ENCODE measurements at places on chromosomes 13 and 19.

GRCh38 chr19:10421240-10422045 is 1.1 kb downstream of the PDE4A start:
- DNase-seq: no peak

- DNase-seq: no peak
Measured at GRCh38 chr13:37270226-37271001, 164.9 kb upstream of the CSNK1A1L start.

DNA sequence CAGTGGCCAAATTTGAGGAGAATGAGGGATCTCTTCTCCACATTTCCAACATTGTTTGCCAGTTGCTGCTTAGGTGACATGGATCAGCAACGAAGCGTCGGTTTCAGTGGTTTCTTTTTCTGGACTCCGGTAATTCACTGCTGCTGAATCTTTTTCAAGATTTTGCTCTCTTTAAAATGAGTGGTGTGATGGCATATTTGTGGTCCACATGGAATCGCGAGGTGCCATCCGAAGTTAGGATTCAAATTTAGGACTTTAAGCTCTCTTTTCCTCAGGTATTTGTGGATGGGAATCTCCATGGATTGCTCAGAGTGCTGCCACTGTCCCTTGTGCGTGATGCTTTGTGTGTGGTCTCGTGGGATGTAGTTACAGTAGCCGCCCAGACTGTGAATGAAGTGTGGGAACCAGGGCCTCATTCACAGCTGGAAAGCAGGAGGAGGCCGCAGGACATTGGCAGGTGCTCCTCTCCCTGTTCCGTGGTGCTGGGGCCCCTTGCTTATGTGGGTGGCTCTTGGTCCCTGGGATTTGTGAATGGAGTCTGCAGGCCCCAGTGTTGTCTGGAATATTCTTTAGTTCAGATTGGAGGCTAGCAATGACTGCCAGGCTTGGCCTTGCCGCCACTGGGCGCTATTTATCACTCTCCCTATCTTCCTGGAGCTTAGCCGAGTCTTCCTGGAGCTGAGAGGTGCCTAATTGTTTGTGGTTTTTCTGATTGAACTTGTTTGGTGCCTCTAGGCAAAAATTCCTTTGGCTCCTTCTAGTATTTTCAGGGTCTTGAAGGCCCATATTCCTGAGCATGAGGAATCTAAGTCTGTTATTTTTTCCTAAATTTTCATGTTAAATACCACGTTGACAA is 1.5 kb downstream of the ILF3 start:
- DNase-seq: no peak

- no peak for DNase-seq
Measured at GRCh38 chr19:17504030-17504429, 7.4 kb upstream of the PGLS start.

GRCh38 chr13:78298657-78299056 is 304.7 kb downstream of the POU4F1 start:
- no peak for DNase-seq

DNA sequence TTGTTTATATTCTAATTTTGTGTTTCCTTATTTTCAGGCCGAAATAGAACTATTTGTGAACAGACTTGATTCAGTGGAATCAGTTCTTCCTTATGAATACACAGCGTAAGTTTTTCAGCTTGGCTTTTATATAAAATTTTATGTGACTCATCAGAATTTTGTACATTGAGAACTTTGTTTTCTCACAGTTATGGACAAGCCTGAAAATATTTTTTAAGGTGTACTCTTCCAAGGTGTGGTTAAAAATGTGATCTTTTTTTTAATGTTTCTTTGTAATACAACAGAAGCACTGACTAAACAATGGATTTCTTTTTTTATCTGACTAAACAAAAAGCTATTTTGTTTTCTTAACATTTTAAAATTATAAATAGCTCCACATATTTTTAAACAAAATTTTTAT is 16.3 kb downstream of the TM9SF2 start:
- DNase-seq: no peak

- no peak for DNase-seq
Measured at GRCh38 chr19:48196321-48196763, 25.9 kb downstream of the ZSWIM9 start.

DNA sequence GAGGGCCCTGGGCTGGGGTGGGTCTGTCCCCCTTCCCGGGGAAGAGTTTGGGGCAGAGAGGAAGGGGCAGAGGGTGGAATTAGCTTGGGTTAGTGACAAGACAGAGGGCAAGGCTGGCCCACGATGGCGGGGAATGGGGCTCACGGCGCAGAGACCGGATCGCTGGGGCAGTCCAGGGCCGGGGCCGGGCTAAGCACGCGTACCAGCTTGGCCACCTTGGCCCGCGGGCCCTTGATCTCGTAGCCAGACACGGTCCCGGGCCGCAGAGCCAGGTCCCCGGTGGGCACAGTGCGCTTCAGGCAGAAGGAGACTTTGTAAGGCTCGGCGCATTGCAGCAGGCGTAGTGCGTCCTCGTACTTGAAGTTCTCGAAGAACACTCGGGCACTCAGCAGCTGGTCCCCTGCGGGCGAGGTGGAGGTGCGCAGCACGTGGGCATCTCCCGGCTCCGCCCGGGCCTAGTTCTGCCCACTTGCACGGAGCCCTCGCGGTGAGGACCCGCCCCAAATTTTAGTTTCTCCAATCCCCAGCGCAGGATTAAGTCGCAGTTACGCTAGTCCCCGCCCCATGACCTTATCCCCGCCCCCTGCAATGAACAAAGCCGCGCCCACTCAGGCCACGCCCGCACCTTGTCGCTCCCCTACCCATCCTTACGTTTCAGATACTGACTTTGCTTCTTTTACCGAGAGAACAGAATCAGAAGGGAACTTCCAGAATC is 8.6 kb upstream of the HIPK4 start:
- DNase-seq: peak; percentile 57

DNA sequence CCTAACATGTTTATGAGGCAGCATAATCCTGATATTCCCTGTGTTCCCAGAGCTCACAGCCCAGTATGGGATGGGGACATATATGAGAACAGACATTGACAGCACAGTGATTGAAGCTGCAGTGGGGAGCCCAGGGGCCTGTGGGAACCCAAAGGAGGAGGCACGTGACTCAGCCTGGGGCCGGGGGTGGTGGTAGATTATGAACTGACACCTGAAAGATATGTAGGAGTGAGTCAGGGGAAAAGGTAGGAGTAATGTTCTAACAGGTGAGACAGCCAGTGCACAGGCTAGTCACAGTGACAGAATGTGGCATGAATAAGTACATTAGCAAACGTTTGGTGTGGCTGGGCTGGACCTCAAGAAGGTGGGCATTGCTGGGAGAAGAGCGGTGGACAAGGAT is 29.0 kb downstream of the CKM start:
- no peak for DNase-seq

- DNase-seq: no peak
Measured at GRCh38 chr13:41029629-41030028, 10.5 kb upstream of the ELF1 start.

DNA sequence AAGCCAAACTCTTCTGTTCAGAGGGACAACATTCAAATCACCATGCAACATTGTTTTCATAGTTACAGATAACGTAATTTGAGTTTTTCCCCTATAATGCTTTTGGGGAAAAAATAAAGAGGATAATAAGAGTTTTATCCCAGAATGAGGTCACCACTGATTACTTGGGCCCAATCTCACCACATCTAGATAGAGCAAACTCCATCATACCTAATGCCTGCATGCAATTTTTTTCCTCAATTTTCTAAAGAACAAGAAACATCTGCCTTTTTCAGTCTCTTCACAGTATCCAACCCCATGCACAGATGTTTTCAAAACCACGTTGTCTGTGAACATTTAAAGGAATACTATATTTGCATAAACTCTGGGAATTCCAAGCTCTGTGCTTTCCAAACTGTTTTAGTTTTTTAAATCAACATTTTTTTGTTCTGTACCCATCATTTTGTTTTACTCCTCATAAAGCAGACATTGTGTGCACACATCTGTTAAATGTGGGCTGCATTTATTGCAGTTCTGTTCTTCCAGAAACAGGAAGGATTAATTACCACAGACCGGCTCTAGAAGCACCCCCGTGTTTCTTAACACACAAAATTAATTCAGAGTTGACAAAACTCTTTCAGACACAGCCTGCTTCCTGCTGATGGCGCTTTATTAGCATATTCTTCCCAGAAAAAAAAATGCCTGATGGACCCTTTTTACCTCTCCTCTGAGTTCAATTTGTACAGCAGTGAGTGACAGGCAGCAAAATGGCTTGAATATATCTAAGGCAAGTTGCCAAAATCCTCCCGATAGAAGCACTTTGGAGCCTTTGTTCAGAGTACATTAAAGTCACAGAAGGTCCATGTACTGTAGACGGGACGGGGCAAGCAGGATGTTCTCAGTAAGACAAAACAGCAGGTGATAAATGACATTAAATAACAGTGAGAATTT is 1171.9 kb downstream of the EFNB2 start:
- DNase-seq: no peak

DNA sequence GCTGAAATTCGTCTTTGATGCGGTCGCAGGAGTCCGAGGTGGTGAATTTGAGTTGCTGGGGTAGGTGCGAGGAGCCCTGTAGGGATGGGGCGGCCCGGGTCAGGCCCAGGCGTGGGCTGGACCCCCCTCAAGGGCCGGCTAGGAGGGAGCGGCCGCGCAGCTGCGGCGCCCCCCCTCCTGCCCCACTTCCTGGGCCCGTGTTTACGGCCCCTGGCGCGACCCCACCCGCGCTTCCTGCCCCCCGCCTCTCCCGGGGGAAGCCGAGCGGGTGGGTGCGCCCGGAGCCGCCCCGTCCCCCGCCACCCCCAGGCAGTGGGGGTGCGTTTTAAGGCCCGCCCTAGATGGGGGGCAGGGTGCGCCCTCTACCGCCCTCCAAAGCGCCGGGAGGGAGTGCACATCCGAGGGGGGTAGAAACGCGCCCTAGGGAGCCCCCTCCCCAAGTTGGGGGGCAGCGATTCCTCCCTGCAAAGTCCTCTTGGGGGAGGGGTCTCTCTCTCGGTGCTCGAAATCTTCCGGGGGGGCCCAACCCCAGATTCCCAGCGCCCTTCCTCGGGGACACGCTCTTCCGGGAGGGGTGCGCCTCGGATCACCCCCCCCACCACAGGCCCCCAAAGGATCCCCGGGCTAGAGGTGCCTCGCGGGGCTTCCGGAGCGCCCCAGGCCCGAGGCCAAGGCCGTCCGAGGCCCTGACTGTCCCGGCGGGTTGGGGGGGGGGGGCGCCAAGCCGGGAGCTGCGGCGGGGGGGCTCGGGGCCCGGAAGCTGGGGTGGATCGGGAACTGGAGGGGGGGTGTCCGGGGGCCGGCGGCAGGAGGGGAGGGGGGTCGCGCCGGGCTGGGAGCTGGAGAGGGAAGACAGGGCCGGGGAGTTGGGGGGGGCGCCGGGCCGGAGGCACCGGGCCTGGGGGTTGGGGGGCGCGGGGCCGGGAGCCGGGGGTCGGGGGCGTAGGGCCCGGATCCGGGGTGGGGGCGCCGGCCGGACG is 823 bp downstream of the TLE5 start:
- DNase-seq: peak; percentile 32

- no peak for DNase-seq
Measured at GRCh38 chr13:22893777-22894176, 287.0 kb upstream of the SGCG start.

- no peak for DNase-seq
Measured at GRCh38 chr19:4508698-4509097, 9.6 kb downstream of the PLIN4 start.

GRCh38 chr19:7737215-7737614 is 5.3 kb upstream of the CLEC4G start:
- DNase-seq: no peak

DNA sequence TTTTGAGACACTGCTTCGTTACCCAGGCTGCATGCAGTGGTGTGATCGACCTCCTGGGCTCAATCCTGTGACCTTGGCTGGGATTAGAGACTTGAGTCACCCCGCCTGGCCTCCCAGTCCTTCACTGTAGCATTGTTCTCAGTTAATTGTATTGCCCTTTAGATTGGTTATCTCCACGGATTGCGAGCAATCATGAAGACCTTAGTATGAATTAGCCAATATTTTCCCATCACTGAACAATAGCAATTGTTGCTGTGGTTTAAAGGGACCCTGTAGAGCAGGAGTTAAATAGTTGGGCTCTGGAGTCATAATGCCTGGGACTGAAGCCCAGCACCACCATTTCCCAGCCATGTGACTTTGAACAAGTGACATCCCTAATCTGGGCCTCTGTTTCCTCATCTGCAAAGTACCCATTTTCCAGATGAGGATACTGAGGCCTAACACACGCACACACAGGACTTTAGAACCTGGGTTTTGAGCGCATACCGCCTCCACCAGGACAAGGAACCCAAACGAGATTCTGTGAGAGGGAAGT is 8.4 kb downstream of the PPP1R14A start:
- no peak for DNase-seq

GRCh38 chr19:36266375-36266961 is 51.6 kb downstream of the ZNF146 start:
- no peak for DNase-seq

- no peak for DNase-seq
Measured at GRCh38 chr13:22027566-22027965, 356.7 kb downstream of the FGF9 start.

DNA sequence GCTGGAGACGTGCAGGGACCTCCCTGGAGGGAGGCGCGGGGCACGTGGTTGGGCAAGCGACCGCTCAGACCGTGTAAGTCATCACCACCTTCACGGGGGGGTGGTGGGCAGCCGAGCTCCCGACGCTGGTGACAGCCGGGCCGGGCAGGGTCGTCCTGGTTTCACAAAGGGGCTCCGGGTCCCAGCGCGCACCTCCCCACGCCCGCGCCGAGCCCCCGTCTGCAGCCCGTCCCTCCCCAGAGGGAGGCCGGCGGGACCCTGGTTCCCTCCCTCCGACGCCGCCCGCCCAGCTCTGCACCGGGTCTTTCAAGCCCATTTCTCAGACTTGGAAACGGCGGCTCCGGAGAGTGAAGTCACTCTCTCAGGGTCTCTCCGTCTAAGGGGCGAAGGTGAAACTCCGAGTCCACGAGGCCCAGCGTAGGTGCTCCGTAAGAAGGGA is 729 bp upstream of the ARID3A start:
- DNase-seq: peak; percentile 48

GRCh38 chr19:44515031-44515430 is 14.4 kb downstream of the CEACAM20 start:
- DNase-seq: no peak

GRCh38 chr19:41426952-41427646 is at the start of gene B3GNT8:
Gene B3GNT8 (minus strand): TSS chr19:41427374. CDS start chr19:41426778, 596 bp downstream.
- DNase-seq: peak; percentile 23

GRCh38 chr13:62483774-62484173 is 1068.1 kb upstream of the PCDH20 start:
- no peak for DNase-seq

GRCh38 chr13:60433505-60433904 is 36.5 kb downstream of the TDRD3 start:
- no peak for DNase-seq

- DNase-seq: no peak
Measured at GRCh38 chr19:36688058-36688457, 646 bp downstream of the ZNF567 start.

- no peak for DNase-seq
Measured at GRCh38 chr19:42095814-42096230, 19.9 kb downstream of the ZNF574 start.

GRCh38 chr19:33895366-33895765 is 98.7 kb downstream of the KCTD15 start:
- DNase-seq: no peak

- no peak for DNase-seq
Measured at GRCh38 chr19:13795595-13796300, 505 bp downstream of the ZSWIM4 start.

GRCh38 chr13:50801087-50801931 is 42.2 kb downstream of the DLEU7 start:
- peak; percentile 38 for DNase-seq

GRCh38 chr13:112999414-113000177 is 30.6 kb downstream of the MCF2L start:
- DNase-seq: no peak
